ENCODE measurements at places on chromosomes 1 and 21. TPM values are rescaled to one million over a fixed set of nuclear protein-coding genes. Genes with fewer than 3 reads are reported as not detected.

DNA sequence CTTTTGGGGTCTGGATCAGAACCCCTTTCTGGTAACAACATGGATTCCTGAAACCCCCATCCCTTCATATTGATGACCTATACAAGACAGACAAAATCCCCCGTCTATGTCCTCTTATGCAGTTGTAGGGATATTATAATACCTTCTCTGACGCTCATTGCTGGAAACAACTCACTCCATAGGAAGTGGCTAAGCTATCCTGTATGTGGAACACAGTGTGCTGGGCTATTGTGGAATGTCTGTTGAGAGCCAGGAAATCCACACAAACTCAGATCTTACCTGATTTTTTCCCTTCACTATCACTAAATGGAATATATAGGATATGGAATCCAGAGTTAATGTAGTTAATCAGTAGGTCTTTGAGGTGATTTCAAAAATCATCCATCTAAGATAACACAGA, 17.7 kb upstream of the PIK3R3 start:
- no peak for DNase-seq

GRCh38 chr1:111776391-111776790, 20.7 kb downstream of the DDX20 start:
- DNase-seq: no peak

DNA sequence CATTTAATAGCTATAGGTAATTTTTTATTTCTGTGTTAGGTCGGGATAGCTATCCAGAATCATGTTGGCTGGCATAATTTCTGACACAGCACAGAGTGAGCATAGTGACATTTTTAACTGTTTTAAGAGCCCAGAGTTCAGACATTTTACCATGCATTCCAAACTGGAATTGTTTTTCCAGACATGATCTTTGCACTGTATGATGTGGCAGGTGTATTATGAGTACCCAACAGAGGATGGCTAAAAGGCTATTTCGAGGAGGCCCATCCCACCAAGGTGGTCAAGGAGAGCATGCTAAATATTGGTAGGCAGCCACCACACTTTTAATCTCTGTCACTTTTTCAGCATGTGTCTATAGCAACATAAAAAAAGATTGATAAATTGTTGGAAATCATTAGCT, 137.3 kb upstream of the ST6GALNAC5 start:
- no peak for DNase-seq

DNA sequence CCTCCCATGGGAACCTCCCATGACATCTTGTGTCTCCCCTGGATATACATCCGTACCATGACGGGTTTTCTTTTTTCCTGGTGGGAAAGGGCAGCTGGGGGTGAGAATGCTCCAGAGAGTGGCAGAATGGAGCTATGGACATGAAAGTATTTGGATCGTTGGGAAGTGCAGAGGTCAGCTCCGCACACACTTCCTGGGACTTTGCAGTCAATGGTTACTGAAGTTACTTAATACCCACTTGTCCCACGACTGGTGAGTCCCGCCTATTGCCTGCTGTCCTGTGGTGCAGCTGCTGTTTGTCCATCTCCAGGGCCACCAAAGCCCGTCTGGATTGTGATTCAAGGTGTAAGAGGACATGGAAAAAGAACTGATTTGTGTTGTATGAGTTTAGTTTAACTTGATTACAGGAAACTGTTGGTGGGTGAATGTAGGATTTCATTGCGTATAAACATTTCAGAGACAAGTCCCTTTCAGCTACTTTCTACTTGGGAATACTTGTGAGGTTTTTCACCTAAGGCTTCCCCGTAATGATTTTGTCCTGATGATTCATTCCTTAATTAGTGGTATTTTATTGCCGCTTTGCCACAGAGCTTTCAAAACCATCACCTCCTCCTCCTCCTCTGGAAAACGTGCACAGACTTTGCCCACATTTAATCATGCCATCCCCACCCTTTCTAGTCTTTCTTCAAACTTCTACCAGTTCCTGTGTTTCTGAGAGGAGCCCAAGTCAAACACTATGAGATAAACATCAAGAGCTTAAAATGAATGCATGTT, 308.8 kb downstream of the KIF26B start:
- DNase-seq: no peak

- DNase-seq: no peak
Measured at GRCh38 chr1:106061586-106062495, 994.6 kb upstream of the PRMT6 start.

The S100A2 gene
- total RNA-seq: 11.7 TPM

The GPX7 gene
- total RNA-seq: 36.1 TPM

Measured in osteocyte (in vitro differentiated cells).